ENCODE measurements at places on chromosomes 5 and 9.

GRCh38 chr5:37005946-37006540, 129.5 kb downstream of the NIPBL start:
- peak; percentile 7 for DNase-seq

- DNase-seq, result no peak
These were observed 82.6 kb downstream of the PRELID2 start for GRCh38 chr5:145752534-145752933.

GRCh38 chr5:67516948-67517565, 320.5 kb upstream of the CD180 start:
- no peak for DNase-seq

DNA sequence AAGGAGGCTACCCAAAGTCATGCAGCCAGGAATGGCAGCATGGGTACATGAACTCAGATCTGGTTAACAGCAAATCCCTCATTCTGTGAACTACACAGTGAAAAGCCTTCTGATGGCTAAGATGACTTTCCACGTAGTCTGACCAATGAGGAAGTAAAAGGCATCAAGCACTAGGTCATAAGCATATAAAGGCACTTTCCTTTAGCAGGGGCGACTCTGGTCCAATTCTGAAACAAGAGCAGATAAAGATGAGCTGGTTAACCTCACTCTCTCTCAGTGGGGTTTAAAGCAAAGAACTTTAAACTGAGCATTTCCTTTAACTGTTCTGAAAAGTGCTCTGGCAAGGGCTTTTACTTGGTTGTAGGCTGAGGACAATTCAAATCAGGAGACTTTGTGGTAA, 21.1 kb downstream of the PSMB7 start:
- DNase-seq, result no peak

GRCh38 chr5:115329475-115329874, 33.0 kb upstream of the CCDC112 start:
- no peak for DNase-seq

DNA sequence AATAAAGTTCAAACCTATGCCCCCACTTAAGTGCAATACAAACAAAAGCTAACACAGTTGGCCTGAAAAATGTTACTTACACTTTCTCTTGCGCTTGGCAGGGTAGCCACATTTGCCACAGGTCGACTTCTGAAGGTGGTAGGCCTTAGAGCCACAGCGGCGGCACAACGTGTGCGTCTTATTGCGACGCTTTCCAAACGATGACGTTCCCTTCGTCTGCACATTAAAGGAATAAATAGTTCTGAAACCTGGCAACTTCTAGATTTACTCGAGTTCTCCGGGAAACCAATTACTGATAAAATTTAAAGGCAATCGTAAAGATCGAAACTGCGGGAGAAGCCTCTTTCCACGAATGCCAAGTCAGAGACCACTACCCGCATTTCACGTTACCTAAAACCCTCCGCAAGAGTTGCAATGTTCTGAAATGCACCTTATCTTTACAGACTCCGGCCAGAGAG, 602 bp downstream of the RPL37 start:
- no peak for DNase-seq

- DNase-seq, result no peak
These were observed 23.9 kb upstream of the SH3PXD2B start for GRCh38 chr5:172478256-172478655.

DNA sequence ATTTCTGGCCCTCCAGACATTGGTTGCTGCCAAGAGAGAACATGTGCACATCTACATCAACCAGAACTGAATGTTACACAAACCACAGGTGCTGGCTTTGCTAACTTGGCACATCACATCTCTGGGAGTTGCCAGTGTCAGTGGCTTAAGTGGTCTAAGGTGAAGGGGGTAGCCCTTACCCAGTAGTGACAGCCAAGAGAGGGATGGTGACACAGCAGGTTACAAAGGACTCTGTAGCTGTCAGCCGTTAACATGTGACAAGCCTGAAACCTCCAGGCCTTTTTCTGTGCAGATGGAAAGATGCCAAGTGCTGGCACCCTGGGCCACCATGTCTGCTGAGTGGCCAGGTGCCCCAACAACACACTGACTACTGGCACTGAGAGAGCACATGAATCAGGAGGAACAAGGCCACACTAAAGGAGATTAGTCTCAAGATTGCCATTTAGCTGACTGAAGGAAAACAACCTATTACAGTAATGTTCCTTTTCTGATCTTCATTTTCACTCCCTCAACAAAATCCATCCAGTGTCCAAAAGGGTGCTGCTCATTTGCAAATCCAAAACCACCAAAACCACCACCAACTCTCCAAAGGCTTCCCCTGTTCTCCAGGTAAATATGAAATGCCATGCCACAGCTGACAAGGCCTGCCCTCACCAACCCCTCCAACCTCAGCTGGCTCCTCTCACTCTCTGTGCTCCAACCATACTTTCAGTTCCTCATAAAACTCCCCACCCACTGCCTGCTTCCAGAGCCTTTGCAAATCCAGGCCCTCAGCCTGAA, 20.2 kb downstream of the SIL1 start:
- no peak for DNase-seq

- no peak for DNase-seq
These were observed 76.5 kb downstream of the C9orf152 start for GRCh38 chr9:110131499-110131898.

- DNase-seq, result no peak
These were observed at the start of gene ADAMTSL1 for GRCh38 chr9:18473652-18474279. TSS of gene ADAMTSL1 (plus strand) at chr9:18474153. CDS start at chr9:18474233, 80 bp downstream.

DNA sequence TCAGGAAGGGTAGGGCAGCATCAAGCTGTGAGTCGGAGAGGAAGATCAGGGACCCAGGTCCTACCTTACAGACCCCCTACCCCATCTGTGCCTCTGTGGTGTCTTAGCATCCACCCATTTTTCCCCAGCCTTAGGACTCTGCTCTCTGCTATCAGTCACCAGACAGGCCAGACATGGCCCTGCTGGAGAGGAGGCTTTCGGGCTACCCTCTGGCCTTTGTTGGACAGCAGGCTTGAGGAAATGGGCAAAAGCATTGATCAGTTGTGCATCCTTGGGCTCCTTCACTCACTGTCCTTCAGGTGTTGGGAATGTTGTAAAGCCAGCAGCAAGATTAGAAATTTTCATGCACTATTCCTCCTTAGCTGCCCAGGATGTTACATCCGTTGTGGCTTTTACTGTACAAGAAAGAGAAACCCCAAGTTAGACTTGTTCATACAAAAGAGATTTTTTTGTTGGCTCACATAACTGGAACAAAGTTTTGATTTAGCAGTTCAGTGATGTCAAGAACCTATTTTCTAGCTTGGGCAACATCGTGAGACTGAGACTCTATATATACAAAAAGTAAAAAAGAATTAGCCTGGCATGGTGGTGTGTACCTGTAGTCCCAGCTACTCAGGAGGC, 17.4 kb upstream of the TNFAIP8 start:
- no peak for DNase-seq

DNA sequence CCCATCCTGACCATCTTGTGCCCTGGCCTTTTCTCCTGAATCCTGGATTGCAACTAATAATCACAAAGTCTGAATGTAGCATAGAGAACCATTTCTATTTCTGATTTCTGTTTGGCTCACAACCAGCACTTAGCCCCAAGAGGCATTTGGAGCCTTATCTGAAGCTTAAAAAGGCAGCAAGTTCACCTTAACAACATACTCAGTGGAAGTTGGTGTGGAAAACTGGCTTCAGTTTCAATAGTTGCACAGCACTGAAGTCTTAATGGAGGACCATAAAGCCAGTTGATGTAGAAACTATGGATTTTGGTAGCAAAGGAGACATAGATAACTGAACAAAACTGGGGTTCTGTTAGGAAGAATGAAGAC, 574.1 kb downstream of the PSAT1 start:
- no peak for DNase-seq

DNA sequence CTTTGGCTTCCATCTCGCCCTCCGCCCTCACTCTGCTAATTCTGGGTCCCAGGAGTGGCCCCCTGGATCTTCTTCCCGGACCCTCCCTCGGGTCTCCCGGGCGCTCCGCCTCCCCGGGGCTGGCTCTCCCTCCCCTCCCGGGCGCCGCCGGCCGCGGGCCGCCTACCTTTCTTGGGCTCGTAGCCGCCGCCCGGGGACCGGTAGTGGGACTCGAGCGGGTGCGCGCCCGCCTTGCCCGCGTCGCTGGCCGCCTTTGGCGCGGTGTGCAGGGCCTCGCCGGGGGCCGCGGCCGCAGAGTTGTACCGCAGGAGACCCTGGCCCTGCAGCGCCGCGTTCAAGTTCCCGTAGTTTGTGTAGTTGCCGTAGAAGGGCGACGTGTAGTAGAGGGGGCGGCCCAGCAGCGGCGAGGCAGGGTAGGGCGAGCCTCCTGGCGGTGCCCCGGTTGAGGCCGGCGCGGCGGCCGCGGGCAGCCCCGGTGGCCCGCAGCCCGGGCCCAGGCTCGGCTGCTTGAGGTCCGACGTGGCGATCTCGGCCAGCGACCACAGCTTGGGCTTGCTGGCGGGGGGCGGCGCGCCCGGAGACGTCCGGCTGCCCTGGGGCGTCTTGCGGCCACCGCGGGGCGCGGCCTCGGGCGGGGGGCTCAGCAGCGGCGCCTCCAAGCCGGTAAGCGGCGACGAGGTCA, 3.2 kb downstream of the IRX2 start:
- DNase-seq, result no peak

GRCh38 chr9:13971966-13972655, 341.8 kb downstream of the NFIB start:
- no peak for DNase-seq

DNA sequence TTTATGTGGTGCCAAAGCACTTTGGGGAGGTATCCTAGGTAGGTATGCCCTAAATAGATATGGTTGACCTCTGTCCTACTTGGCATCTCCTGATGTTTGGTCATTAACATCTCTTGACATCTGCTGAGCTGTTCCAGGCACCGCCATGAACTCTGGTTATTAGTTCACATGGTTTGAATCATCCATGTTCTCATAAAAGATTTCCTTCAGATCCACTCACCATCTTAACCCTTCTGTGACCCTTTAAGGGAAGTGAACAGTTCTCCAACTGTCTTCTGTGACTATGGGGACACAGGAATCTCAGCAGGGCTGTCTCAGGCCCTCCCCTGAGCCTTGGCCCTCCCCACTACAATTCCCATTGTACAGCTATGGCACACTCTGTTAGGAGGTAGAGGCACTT, 167.7 kb downstream of the CDH6 start:
- DNase-seq, result no peak

- DNase-seq, result no peak
These were observed 12.9 kb downstream of the PLEKHG4B start for GRCh38 chr5:104778-105296.

- no peak for DNase-seq
These were observed 23.5 kb upstream of the ADCY2 start for GRCh38 chr5:7372399-7372798.

GRCh38 chr5:139795074-139796001, at the start of gene PSD2:
TSS of gene PSD2 (plus strand) at chr5:139795808. CDS start at chr5:139809441, 13,633 bp downstream.
- no peak for DNase-seq

DNA sequence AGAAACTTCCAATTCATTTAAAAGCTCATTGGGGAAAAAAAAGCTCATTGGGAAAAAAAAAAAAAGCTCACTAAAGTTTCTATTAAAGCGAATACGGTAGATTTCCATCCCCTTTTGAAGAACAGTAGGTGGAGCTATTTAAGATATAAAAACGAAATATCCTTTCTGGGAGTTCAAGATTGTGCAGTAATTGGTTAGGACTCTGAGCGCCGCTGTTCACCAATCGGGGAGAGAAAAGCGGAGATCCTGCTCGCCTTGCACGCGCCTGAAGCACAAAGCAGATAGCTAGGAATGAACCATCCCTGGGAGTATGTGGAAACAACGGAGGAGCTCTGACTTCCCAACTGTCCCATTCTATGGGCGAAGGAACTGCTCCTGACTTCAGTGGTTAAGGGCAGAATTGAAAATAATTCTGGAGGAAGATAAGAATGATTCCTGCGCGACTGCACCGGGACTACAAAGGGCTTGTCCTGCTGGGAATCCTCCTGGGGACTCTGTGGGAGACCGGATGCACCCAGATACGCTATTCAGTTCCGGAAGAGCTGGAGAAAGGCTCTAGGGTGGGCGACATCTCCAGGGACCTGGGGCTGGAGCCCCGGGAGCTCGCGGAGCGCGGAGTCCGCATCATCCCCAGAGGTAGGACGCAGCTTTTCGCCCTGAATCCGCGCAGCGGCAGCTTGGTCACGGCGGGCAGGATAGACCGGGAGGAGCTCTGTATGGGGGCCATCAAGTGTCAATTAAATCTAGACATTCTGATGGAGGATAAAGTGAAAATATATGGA, at the start of gene PCDHGA12:
TSS of gene PCDHGA12 (plus strand) at position 176 of the 782 bp plus-strand sequence. CDS start at position 429, 253 bp downstream.
- DNase-seq, result no peak

DNA sequence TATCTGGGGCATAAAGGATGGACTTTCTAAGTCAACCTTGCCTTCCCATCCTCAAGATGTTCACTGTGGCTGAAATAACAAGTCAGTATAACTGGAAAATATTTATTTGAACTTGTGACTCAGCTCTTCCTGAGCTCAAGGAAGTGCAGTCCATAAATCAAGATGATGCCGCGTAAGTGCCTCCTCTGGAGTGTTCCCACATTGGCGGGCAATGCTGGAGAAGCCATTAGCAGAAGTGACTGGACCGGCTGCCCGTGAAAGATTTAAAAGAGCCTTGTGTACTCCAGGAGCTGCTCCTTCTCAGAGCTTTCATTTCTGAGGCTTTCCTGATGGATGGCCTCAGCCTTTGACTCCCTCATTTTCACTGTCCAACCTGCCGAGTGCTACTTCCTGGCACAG, 17.4 kb downstream of the TMOD1 start:
- no peak for DNase-seq

DNA sequence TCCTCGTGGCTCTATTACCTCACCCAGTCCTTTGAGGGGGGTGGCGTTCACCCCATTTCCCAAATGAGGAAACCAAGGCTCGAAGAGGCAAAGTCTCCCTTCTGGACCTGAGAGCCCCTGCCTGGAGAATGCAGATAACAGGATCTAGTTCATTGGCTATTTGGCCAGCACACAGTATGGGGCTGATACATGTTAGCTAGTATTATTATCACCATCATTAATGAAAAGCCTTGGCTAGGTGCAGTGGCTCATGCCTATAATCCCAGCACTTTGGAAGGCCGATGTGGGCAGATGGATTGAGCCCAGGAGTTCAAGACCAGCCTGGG, 4.3 kb downstream of the SH3GLB2 start:
- no peak for DNase-seq

DNA sequence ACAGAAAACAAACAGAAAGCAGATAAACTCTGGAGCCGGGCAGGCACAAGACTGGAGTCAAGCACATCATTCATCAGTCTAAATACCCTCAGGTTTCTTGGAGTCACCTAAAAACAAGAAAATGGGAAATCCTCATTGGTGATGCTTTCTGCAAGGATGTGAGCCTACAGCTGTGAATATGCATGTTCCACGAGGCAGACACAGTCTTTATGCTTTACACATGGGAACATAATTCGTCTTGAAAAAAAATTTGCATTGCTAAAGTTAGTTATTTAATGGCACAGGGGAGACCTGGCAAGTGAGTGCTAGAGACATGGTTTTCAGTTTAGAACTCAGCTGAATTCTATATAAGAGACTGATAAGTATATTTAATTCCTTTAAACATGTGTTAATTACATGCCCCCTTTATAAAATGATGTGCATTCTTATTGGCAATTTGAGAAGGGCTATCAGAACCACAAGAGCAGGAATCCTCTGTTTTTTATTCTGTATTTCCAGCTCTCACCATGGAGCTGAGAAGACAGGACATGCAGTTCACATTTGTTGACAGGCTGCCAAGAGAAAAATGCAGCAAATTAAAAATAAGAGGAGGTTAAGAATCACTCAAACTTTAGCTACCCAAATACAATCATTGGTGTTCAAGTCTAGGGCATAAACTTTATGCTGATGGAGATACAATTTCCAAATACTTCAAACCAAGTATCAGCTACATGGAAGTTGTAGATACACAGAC, 438.0 kb upstream of the MPDZ start:
- DNase-seq, result no peak

- DNase-seq, result no peak
These were observed 33.0 kb downstream of the SLC9A3 start for GRCh38 chr5:491119-491855.

- peak; percentile 8 for DNase-seq
These were observed 35.0 kb downstream of the MTX3 start for GRCh38 chr5:79955941-79956670.
